ENCODE measurements at places on chromosomes 5 and 9.

DNA sequence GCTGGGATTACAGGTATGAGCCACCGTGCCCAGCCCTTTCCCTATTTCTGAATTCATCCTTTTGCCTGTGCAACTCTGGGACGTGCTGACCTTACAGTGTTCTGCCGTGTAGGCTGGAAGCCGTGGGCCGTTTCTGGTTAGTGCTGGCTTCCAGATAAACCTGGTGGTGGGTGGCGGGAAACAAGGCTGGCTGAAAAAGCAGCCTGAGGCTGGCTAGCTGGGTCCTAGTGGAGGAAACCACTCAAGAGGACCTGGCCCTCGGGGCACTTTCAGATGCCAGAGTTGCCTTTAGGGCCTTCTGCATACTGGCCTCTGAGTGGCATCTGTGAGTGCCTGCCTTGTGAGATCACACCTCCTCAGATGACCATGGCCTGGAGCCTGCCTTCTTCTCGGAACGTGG, 26.9 kb downstream of the GALNT12 start:
- no peak for DNase-seq

GRCh38 chr5:107294211-107294550, 376.6 kb downstream of the EFNA5 start:
- DNase-seq: no peak

DNA sequence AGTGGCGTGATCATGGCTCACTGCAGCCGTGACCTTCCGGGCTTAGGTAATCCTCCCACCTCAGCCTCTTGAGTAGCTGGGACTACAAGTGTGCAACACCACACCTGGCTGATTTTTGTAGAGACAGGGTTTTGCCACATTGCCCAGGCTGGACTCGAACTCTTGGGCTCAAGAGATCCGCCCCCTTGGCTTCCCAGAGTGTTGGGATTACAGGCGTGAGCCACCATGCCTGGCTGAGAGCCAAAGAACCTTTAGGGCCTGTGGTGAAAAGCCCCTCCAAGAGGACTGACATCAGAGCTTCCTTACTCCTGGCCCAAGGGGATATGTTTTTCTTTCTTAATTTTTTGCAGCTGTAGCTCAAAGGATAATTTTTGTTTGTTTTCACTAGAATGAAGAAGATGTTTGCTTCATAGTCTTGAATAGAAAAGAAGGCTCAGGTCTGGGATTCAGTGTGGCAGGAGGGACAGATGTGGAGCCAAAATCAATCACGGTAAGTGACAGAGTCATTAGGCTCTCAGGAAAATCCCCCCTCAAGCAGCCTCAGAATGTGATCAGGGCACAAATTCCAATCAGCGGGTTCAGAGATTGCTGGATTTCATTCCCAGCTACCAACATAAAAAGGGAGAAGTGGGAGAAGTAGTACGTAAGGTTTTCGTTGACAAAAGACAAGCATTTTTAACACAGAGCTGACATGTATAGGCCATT, 77.1 kb downstream of the GOLPH3 start:
- no peak for DNase-seq

- no peak for DNase-seq
Observed at GRCh38 chr5:67306965-67307607, 110.5 kb upstream of the CD180 start.

DNA sequence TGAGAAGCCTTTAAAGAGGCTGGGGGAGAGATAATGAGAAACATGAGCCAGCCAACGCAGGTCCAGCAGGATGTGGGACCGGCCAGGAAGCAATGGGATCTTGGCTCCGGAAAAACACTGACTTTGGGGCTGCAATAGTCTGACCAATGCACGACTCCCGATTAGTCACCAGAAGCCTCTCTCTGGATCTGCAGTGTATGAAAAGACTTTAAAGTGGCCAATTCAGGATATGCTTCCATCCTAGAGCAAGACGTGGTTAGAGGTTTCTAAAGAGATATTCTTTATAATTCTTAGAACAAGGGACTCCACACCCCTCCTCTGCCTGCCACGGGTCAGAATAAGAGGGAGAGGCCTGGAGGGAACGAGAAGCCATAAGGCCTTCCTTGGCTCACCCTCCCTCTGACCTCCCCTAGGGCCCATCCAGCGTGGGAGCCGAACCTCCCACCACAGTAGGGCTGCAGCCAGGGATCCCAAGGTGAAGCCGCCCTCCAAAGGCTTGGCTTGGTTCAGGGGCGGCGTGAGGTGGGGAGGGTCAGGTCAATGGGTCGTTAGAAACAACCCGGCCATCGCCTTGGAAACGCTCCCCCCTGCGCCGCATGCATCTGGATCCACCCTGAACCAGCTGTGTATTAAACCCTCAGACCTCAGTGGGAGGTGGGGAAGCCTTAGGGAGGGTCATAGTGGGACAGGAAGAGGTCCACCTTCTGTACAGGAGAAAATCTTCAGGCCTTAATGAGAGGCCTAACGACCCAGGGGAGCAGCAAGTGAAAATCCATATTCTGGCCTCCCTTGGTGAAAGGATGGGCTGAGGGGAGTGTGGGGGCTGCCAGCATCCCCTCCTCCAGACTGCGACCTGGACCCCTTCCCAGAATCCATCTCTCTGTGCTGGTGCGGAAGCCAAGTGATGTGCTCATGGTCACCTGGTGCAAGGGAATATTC, 11.1 kb downstream of the FGF1 start:
- DNase-seq: no peak

- no peak for DNase-seq
Observed at GRCh38 chr5:154714266-154714986, 40.8 kb upstream of the LARP1 start.

DNA sequence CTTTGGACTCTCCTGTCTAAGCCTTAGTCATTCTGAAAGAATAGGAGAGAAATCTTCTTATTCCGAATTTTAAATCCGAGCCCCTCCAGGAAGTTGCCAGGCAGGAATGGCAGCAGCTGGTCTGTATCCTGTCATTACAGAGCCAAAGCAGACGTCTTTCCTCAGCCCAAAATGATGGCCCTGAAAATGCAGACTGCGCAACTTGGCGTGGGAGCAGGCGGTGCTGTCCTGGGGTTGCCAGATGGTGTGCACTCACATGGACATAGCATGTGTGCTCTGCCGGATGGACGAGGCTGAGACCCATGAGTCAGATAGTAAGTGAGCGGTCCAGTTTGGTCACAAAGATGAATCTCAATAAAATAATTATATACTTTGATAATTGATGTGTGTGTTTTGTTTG, 410.4 kb downstream of the KCTD16 start:
- DNase-seq: no peak

DNA sequence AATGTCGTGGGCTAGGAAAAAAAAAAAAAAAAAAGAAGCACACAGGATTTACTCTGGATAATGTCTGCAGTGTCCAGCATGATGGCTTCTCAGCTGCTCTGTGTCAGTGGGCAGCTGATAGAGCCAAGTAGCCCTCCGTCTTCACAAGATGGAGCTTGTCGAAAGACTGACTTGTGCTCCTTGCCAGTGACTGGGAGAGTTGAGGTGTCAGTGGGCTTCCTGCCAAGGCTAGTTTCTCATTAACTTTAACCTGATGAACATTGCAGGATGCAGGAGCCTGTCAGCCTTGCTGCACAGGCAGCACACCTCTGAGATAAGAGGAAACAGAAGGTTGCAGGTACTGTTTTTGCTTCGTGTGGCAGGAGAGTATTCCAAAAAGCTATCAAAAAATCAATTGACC, 171.4 kb upstream of the SGCD start:
- no peak for DNase-seq

GRCh38 chr5:96476654-96477053, 43.6 kb upstream of the PCSK1 start:
- no peak for DNase-seq

- no peak for DNase-seq
Observed at GRCh38 chr5:54217826-54218503, 92.4 kb downstream of the ARL15 start.

- DNase-seq: no peak
Observed at GRCh38 chr5:151449297-151449696, 1.9 kb downstream of the SLC36A1 start.

All from H7 (cell line).